ENCODE measurements at places on chromosomes 1 and 21.
A peak's percentile ranks its signal among the peaks of the same experiment; 100 is the strongest.

GRCh38 chr1:231355171-231355570 lies 17.1 kb downstream of the SPRTN start:
- DNase-seq = no peak

GRCh38 chr1:12478612-12478985 lies 139.4 kb downstream of the DHRS3 start:
- DNase-seq = peak; percentile 4

DNA sequence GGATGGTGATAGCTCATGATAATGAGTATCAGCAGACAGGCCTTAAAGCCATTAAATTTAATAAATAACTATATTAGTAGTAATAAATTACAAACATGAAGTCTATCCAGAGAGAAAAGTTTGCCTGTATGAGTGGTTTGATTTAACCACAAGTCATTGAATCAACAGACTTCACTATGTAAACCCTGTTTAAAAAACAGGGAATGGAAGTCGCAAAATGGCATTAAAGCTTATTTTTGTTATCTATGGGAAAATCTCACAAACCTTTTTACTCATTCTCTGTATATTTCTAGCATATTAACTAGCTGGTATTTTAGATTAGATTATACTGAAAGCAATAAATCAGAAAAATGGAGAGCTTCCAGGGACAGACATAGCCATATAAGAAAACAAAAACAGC lies 45.3 kb downstream of the SASS6 start:
- DNase-seq = no peak

GRCh38 chr1:174158767-174159251 lies 511 bp upstream of the RABGAP1L start:
- DNase-seq = peak; percentile 25

GRCh38 chr1:94946886-94947285 lies 20.0 kb upstream of the CNN3 start:
- DNase-seq = no peak

- DNase-seq = no peak
Observed at GRCh38 chr1:117368116-117369108, 1.2 kb downstream of the MAN1A2 start.

DNA sequence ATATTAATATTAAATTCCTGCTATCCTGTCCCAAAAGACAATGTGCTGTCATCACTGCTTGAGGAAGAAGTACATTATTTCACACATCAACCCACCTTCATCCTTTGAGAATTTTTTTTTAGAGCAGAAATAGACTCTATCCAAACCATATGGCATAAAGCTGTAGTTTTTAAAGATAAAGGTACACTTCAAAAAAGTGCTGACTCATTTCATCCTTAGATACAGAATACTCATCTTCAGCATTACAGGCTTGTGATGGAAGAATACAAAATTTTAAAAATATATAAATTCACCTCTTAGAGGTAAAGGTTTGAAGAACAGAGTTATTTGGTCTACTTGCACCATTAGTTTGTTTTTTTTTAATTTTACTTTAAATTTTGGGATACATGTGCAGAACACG lies 126.7 kb upstream of the ERG start:
- DNase-seq = no peak

DNA sequence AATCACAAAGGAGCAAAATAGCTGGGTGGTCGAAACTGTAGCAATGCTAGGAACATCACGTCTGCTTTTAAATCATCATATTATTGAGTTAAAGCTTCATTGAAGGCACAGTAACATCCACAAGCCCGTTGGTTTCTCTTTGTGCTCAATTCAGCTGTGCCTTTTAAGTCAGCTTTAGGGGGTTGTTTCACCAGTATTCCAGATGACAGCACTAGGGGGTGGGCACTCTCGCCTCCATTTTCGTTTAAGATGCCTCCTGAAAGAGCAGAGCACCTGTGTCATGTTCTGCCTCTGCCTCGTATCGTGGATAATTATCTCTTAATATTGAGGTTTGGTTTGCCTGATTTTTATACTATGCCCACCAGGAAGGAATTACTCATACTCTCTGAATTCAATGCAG lies 139.8 kb upstream of the PTBP2 start:
- no peak for DNase-seq

DNA sequence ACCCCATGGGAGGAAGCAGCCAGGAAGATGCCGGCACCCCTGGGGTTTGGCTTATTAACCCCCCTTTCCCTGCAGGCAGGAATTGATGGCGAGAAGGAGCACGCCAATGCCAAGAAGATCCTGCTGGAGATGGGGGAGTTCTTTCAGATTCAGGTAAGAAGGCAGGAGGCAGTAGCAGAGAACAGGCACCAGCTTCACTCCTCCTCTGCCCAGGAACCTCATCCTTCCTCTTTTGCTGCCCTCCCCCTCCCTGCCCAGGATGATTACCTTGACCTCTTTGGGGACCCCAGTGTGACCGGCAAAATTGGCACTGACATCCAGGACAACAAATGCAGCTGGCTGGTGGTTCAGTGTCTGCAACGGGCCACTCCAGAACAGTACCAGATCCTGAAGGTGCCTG lies 1.2 kb upstream of the RUSC1 start:
- no peak for DNase-seq

DNA sequence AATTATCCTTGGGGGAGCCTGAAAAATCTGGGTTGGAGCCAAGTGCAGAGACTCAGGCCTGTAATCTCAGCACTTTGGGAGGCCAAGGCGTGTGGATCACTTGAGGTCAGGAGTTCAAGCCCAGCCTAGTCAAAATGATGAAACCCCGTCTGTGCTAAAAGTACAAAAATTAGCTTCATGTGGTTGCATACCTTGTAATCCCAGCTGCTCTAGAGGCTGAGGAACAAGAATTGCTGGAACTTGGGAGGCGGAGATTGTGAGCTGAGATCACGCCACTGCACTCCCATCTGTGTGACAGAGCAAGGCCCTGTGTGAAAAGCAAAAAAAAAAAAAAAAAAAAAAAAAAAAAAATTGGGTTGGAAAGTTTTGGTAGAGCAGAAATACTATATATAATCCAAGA lies 1563.6 kb upstream of the PRMT6 start:
- DNase-seq = no peak

GRCh38 chr1:84415396-84415795 lies 17.1 kb downstream of the DNASE2B start:
- DNase-seq = no peak

GRCh38 chr1:78918157-78918556 lies 88.4 kb downstream of the ADGRL4 start:
- no peak for DNase-seq

DNA sequence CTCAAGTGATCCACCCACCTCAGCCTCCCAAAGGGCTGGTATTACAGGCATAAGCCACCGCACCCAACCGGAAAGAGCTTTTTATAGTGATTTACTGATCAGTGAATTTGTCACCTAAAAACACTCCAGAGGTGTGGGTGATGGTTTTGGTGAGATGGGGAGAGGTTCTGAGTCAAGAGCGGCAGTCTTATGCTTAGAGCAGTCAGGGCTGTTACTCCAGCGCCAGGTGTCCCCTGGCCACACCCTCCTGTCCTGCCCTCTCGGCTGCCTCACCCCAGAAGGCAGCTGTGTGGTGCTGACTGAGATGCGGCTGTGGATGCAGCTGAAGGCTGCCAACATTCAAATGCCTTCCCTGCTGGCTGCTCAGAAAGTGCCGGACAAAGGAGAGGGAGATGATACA lies 94.5 kb upstream of the LPGAT1 start:
- DNase-seq = no peak

- no peak for DNase-seq
Observed at GRCh38 chr1:242189591-242189990, 190.7 kb upstream of the MAP1LC3C start.

DNA sequence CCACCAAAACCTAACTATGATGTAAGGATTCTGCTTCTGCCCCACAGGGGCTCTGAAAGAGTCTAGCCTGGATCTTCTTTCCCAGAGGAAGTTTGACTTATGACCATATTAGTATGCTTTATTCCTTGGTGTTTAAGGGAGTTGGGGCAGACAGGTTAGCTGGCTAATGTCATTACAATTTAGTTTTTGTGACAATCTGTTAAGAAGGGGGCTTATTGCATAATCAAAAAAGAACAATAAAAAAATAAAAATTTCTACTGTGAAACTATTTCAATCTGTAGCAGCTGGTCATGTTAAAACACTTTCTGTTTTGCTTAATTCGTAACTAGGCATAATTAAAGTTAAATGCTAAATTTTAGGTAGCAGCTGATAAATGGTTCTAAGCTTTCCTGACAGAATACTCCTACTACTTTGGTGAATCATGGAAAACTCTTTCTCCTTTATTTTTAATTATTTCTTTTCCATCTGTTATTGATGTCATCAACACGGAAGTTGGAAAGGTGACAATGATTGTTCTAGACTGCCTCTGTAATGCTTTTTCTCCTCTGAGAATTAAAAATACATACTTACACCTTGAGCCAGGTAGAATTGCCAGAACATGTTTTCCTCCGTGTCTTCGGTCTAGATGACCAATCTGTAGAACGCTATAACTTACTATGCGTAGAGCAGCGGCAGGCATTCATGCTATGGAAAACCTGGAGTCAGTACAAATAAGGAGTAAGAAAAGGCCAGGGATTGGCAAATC lies 18.6 kb downstream of the DYRK3 start:
- DNase-seq = no peak

DNA sequence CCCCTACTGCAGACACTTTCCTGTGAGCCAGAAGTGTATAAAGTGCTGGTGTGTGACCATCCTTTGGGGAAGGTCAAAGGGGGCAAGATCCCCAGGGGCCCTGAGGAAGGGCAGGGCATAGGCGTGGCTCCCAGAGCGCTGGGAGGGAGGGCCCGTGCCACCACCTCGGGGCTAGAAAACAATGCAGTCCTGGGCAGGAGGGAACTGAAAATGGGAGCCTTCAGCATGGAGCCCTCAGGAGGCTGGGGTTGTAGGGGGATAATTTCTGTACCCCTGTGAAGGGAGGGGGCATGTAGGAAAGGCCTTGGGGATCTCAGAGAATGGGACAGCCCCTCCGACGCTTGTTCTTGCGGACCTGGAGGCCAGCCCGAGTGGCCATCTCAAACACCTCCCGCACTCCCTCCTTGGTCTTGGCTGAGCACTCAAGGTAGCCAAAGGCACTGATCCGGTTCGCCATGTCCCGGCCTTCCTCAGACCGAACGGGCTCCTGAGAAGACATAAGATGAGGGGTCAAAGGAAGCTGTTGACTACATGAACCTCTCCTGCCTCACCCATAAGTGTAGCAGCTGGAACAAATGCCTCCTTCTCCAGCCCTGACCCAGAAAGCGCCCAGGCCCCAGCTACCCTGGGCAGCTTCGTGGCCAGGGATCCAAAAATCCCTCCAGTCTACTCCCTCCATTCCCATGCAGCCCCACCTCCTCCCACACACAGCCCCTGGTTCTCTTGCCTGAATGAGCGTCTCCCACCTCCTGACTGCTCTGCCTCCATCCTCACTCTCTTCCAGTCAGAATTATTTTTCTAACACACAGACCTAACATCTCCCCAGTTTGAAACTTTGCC lies 5.5 kb downstream of the RHOC start:
- DNase-seq = no peak

- DNase-seq = no peak
Observed at GRCh38 chr1:160411271-160412027, 11.1 kb downstream of the VANGL2 start.

DNA sequence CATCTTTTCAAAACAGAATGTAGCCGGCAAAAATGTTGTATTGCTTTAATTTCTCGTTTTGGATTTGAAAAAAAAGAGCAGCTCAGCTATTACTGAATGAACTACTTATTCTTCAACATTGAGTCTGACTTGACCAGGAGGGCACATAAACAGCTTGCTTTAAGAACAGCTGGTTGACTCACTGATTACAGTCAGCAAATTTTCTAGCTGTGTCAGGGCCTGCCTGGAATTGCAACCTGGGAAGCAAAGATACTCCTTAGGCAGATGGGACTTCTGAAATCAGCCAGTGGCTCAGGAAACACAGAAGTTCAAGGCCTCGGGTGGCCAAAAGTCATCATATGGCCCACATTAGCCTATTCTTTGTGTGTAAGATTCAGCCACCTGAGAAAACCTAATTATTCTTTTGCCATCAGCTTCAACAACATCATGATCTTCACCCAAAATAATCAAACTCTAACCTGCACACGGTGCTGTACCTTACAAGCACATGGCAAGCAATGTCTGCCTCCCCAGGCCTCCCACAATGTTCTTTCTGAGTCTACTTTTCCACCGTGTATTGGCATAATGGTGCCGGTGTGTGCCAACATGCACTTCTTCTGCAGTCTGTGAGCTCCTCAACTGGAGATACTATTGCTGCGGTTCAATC lies 307.2 kb downstream of the HHIPL2 start:
- no peak for DNase-seq

DNA sequence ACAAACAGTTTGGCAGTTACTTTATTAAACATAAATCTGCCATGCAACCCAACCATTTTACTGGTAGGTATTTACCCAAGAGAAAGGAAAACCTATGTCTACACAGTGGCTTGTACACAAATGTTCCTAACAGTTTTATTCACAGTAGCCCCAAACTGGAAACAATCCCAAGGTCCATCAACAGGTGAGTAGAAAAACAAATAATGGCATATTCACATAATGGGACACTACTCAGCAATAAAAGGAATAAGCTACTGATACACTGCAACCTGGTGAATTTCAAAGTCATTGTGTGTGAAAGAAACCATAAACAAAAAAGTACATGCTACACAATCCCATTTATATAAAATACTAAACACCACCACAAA lies 12.7 kb downstream of the KYAT3 start:
- DNase-seq = no peak

- DNase-seq = no peak
Observed at GRCh38 chr1:156527584-156527983, 27.0 kb upstream of the MEF2D start.

DNA sequence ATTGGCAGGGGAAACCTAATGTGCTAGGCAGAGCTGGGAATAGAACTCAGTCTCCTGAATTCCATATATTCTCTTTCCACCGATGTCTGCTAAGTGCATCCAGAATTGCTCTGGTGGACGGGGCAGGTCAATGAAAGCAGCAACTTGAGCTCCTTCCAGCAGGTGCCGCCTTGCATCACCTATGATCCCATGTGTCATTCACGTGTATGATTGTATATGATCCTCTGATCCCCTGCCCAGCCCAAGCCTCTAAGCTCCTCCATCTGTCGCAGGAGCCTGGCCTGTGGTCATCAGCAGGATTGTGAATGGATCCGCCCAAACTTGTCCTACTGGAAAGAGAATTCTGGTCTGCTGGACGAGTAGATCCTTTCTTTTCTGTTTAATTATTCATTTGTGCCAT lies 13.1 kb downstream of the ACTA1 start:
- no peak for DNase-seq

DNA sequence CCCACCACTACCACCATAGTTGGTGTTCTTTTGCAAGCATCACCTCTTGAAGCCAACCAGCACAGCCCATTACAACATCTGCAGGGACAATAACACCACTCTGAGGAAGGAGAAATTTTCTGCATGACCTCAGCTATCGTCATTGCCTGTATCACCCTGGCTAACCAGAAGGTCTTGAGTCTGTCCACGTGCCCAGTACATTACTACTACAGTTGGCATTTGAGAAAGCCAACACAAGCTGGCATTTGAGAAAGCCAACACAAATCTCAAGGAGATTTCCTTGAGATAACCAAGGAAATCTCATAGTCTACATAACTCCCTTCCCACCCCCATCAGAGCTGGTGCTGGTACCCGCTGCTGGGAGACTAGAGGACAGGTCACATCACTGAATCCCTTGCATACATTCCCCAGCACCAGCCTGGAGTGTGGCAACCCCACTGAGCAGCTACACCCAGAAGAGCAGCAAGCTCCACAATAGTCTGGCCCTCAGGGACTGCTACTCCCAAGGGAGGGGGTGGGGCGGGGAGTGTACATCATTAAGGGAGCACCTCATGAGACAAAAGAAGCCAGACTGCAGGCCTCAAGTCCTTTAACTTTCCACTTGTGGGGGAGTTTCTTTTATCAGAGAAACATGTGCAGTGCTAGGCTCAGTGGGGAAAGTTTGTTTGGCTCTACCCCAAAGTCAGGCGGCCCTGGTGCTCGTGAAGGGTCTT lies 46.0 kb upstream of the GUCA2A start:
- DNase-seq = no peak

GRCh38 chr1:107480548-107481415 lies 339.9 kb downstream of the NTNG1 start:
- no peak for DNase-seq
